AG08396 (cell line): ENCODE measurements at places on chromosomes 5 and 9.

GRCh38 chr5:44294516-44294915 is 94.7 kb downstream of the FGF10 start:
- DNase-seq: no peak

- peak; percentile 53 for DNase-seq
Measured at GRCh38 chr5:168528521-168529373, at the start of gene FBLL1. Gene FBLL1, plus strand, starts transcription at chr5:168529305. Its CDS starts 200 bp downstream, at chr5:168529505.

- DNase-seq: no peak
Measured at GRCh38 chr9:127817881-127818434, 15.3 kb downstream of the FPGS start.

- no peak for DNase-seq
Measured at GRCh38 chr9:68690088-68690487, 15.0 kb upstream of the PIP5K1B start.

DNA sequence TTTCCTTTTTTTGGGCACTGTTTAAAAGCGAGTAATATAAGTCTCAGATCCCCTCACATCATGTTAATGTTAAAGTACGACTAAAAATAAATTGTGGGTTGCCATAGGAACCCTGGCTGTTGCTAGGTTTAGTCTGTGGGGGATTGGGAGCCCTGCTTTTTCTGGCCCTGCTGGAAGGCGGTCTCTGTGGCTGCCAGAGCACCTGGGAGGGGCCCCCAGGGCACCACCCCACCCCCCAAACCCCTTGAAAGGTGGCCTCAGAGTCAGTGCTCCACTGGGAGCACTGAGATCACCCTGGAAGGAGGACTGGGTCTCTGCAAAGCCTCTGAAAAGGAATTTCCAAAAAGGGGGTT is 66.2 kb upstream of the NEURL1B start:
- no peak for DNase-seq

- peak; percentile 41 for DNase-seq
Measured at GRCh38 chr9:101485924-101486692, 47.5 kb upstream of the RNF20 start.

DNA sequence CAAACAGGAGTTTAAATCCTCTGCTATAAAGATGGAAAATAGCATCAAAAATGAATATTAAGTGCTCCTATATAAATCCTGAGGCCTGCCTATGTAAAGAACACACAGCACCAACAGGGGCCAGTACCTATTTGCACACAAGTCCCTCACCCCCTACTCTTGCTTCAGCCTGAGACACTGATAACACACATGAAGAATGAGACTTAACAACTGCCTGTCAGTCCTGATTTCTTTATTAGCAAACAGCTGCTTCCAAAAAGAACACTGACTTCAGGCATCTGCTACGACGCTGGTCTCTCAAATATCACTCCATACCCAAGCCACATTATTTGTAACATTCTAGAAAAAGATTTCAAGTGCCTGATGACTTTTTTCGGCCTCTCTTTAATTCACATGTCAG is 55.5 kb downstream of the MYO10 start:
- no peak for DNase-seq

- no peak for DNase-seq
Measured at GRCh38 chr5:42500003-42500599, 76.9 kb downstream of the GHR start.

DNA sequence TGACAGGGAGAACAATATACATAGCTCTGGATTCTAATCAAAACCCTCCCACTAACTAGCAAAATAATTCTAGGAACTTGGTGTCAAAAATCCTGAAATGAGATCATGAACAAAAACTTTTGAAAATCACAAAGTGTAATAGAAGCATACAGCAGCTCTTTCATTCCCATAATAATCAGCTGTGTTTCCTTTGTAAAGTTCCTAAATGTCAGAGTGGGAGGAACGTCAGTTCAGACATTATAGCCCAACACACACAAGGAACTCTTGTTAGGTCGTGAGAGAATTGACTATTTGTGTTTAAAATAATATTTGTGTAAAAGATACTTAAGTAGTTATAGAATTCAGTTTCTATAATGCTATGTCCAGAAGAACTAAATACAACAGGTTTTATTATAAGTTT is 312.8 kb downstream of the SEMA5A start:
- DNase-seq: no peak

- DNase-seq: no peak
Measured at GRCh38 chr5:76274571-76274970, 128.5 kb upstream of the IQGAP2 start.

DNA sequence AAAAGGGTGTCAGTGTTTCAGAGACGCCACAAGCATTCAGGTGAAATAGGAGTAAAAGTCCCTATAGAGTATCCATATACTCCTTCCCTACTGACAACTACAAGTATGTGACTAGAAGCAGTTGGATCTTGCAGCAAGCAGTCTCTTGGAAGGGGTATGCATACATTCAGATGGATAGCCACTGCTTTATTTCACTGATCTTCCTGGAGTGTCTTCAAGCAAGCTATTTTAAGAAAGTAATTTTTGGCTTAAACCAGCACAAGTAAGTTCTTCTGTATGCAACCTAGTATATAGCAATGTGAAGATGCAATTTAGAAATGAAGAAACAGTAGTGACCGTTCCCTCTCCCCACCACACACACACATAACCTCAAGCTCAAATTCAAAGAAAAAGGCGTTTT is 446.8 kb upstream of the CDH18 start:
- DNase-seq: no peak

DNA sequence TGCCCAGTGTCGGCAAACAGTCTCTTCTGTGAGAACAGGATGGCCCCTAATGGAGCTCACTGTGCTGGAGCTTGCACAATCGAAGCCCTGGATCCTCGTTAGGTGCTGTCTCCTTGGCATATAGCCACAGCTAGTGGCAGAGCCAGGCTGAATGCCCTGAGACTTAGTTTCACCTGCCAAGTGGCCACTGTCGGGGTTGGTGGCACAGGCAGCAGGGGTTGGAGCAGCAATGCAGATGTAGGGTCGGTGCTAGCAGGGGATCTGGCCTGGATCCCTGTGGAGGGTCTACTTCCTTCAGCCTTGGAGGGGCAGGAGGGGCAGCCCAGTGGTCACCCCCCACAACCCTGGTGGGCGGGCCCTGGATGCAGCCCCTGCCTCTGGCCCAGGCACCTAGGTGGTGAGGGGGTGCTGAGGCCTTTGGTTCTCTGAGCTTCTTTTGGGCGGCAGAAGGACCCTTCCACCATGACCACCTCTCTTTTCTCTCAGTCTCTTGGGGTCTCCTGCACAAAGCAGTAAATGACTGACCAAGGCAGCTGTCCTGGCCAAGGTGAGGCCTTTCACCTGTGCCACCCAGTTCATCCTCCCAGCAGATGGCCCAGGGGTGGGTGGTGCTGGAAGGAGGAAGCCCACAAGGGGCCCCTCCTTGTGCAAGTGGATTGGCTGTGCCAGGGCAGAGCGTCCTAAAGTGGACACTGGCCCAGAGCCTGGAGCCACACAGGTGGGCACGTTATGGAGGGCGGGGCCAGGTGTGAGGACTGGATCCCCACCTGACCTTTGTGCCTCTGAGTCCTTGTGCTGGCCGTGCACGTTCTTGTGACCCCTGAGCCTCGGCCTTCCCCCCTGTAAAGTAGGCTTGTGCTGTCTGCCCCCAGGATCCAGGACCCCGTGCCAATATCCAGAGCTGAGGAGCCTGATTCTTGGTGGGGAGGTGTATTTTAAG is 44.8 kb downstream of the PHF2 start:
- DNase-seq: no peak

- DNase-seq: no peak
Measured at GRCh38 chr5:75364571-75365280, 27.7 kb downstream of the HMGCR start.
